ENCODE measurements at places on chromosomes 1 and 21.

- DNase-seq = peak; percentile 9
Measured at GRCh38 chr1:152110365-152110859, 4.8 kb downstream of the TCHH start.

DNA sequence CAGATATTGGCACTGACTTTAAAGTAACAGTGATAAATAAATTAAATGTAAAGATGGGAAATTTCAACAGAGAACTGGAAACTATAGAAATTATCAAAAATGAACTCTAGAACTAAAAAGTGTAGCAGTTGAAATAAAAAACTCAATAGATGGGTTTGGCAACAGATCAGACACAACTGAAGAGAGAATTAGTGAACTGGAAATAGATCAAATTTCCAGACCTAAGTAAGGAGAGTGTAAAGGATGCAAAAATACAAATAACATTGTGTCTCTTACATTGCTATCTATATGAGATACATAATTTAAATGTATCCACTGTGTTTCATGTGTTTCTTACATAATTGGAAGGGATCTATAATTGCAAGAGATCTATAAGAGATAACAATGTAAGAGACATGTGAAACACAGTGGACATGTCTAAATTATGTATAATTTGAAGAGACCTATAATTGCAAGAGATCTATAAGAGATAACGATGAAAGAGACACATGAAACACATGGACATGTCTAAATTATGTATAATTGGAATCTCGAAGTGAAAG lies 32.1 kb upstream of the ZNF362 start:
- no peak for DNase-seq

GRCh38 chr21:37119421-37120218 lies 46.6 kb downstream of the TTC3 start:
- peak; percentile 32 for DNase-seq

- peak; percentile 19 for DNase-seq
Measured at GRCh38 chr1:175338387-175339135, 146.0 kb upstream of the KIAA0040 start.

GRCh38 chr1:202249846-202250245 lies 56.2 kb downstream of the LGR6 start:
- no peak for DNase-seq

- DNase-seq = peak; percentile 54
Measured at GRCh38 chr1:180252638-180253536, 22.8 kb downstream of the LHX4 start.

- DNase-seq = no peak
Measured at GRCh38 chr1:239426821-239427475, 40.6 kb downstream of the CHRM3 start.

- DNase-seq = no peak
Measured at GRCh38 chr1:215772151-215772550, 205.0 kb downstream of the KCTD3 start.

DNA sequence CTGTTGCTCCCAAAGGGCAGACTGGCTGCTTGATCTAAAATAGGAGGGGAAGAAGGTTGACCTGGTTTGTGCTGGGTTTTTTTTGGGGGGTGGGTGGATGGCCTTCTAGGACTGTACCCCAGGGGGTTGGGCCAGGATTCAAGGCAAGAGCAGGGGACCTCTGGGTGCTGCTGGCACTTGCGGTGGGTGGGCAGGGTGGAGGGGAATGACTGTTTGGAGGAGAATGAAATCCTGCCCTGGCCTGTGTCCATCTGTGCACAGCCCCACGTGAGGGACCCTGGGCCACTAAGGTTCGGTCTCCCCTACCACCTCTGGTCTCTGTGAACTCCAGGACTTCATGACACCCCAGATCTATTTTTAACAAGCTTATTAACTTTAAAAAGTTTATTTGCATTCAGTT lies 414.2 kb downstream of the PTPRU start:
- no peak for DNase-seq

- DNase-seq = no peak
Measured at GRCh38 chr1:173222149-173223030, 15.3 kb upstream of the TNFSF4 start.

Measured in cerebellar cortex (tissue), 1 donor.